ENCODE measurements at places on chromosomes 5 and 9.

- DNase-seq, result no peak
Observed at GRCh38 chr5:54186912-54187445, 123.4 kb downstream of the ARL15 start.

DNA sequence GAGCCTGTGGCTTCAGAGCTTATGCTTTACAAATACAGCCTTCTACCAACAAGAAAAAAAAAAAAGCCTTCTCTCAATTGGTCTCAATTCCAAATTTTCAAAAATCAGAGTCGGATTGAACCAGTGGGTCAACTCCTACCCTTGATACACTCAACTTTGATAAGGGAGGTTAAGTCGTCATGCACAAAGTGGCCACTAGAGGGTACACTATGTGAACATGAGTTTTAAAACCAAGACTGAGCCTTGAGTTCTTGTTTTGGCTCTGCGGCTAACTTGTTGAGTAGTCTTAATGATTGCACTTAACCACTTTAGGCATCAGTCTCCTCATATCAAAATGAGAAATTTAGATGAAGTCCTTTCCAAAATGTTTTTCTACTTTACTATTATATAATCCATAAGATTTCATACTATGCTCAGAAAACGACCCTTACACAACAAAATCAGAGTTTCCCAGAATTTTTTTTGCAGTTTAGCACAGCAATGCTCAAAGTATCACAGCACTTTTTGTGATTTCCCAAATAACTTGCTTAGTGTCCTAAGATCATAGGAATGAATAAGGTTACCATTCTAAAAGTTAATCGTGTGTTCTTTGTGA lies 92.9 kb upstream of the MTAP start:
- peak; percentile 43 for DNase-seq

DNA sequence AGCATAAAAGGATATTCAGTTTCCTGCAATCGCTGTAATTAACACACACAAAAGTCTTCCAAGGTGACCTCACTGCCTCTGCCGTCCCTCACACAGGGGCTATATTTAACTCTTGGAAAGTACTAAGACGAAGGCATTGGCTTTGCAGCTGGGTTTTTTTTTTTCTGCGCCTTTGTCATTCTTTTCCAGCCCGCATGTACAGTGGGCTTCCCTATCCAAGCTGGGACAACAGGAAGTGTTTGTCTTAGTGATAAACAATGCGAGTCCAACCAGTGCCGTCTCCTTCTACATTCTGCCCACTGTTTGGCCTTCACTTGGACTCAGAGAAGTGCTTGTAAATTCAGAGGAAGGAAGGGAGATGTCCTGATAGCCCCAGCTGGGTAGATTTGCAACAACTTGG lies 17.6 kb downstream of the AFAP1L1 start:
- DNase-seq, result no peak

DNA sequence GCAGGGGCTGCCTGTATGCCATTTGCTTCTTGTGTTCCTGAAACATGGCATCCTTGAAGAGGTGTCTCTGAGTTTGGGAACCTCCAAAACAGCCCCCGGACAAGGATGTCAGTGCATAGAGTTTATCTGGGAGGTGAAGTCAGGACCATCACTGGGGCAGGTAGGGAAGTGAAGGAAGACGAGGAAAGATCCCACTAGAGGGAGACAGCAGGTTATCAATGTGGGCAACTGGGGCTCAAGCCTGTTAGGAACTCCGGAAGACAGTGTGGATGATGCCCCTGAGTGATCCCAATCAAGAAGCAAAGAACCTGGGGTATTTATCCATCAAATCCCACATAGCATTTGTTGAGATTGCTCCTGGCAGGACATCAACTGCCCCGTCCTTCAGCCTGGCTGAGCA lies 233.1 kb downstream of the AGTPBP1 start:
- no peak for DNase-seq

GRCh38 chr9:129362287-129363000 lies 184.4 kb upstream of the IER5L start:
- DNase-seq, result no peak

DNA sequence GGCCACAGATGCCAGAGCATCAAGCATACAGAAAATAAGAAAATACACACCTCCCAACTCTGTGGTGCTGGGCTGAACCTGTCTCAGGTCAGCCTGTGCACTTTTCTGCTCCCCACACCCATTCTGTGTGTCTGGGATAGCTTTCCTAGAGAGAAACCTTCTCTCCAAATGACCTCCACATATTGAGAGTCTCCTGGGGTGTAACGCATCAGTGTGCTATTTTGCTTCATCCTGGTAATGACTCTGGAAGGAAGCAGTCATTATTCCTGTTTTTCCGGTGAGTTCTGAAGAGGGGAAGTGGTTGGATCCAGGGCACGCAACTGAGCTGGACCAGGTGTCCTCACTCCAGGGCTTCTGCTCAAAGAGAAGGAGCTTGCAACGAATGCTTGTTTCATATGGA lies 73.2 kb upstream of the SH3PXD2B start:
- DNase-seq, result no peak

- no peak for DNase-seq
Observed at GRCh38 chr5:35242702-35243258, 12.5 kb upstream of the PRLR start.

DNA sequence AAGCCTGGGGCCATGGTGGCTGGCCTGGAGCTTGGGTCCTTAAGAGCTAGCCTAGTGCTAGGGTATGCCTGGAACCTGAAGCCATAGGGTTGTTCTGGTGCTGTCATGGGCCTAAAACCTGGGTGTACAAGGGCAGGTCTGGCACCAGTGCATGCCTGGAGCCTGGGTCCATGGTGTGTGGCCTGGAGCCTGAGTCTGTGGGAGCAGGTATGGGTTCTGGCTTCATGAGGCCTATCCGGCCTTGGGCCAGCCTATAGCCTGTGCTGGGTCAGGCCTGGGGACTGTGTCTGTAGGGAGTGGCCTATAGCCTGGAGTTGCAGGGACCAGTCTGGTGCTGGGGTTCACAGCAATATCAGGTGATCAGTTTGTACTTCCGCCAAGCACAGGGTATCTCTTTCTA lies 347.2 kb upstream of the MEF2C start:
- DNase-seq, result no peak

GRCh38 chr5:35898952-35899660 lies 39.3 kb downstream of the CAPSL start:
- no peak for DNase-seq

- no peak for DNase-seq
Observed at GRCh38 chr5:31898036-31898632, 259.2 kb downstream of the PDZD2 start.

GRCh38 chr5:18465833-18466681 lies 831.8 kb downstream of the TAF11L14 start:
- DNase-seq, result no peak

DNA sequence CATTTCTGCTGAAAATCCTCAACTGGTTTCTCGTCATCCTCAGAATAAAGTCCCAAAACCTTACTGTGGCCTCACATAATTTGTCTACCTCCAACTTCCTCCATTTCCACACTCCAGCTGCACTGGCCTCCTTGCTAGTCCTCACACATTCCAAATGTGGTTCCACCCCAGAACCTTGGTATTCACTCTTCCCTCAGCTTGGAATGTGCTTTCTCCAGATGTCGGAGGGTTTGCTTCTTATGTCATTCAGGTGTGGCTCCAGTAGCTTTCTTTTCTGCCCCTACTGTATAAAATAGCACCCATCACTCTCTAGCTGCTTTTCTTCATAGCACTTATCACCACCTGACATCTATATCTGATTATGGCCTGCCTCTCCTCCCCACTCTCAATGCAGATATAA lies 102.5 kb upstream of the IFNK start:
- DNase-seq, result no peak

GRCh38 chr5:40066616-40067015 lies 613.1 kb upstream of the PTGER4 start:
- no peak for DNase-seq

DNA sequence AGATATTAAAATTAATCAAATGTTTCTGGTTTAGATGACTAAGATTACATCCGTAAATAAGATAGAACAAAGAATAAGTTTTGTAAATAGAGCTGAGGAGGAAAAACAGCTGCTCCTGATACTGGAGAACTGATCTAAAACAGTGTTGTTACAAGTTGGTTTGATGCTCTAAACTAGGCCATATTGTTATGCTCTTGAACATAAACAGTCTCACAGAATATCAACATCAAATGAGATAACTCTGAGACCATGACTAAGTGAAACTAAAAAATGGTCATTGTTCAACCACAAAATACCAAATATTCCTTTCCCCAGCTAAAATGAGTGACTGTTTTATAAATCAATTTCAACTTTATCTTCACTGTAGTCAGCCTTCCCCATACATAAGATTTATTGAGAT lies 16.5 kb upstream of the SRFBP1 start:
- DNase-seq, result no peak

- no peak for DNase-seq
Observed at GRCh38 chr9:97220894-97221477, 86.5 kb upstream of the CCDC180 start.

DNA sequence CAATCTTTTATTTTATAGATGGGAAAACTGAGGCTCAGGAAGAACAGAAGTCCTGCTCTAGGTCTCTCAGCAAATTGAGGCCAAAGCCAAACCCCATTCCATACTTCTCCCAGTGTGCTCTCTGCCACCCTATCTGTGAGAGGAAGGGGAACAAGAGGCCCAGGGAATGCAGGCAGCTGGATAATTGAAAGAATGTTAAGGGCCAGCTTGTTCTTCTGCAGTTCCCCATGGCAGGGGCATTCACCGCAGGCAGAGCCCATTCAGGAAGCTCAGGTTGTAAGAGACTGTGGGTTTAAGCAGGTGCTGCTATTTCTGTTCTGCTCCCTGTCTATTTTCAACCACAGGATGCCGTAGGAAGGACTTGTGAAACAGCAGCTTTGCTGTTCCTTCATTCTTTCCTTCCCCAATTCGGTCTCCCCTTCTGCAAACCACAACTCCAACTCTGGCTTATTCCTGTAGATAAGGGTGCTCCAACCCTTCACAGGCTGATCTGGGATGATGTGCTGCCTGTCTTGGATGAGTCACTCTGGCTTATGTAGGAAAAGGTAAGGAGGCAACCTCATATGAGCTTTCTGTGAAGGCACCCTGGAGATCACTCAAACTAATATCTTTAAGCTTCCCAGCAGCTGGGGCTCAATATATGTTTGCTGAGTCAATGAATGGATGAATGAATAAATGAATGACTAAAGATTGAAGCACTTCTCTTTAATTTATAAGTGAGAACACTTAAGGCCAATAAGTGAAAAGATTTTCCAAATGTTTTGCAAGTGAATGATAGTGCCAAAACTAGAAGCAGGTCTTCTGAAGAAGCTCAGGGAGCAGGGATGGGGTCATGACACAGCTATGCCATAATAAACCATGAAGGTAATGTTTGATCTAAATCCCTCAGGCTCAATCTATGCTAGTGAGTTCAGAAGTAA lies 377.6 kb downstream of the BRINP1 start:
- DNase-seq, result no peak

- DNase-seq, result no peak
Observed at GRCh38 chr9:15187589-15187988, 119.4 kb downstream of the TTC39B start.

GRCh38 chr5:141504216-141504615 lies 15.3 kb downstream of the PCDHGC5 start:
- DNase-seq, result no peak

DNA sequence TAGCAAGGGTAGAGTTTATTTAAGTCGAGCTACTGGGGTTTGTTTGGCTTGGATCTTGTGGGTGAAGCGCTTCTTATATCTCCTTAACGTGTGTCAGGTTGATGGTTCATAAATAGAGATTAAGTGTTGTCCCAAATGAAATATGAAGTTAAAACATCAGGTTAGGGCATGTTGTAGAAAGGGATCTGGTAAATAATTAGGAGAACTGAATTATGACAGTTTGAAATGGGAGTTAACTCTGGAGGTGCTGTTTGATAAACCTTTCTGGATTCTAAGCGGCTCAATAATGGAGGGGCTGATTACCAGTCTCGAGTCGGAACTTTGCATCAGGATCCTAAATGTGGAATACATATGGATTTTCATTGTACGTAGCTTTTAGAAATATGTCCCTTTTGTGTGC lies 717.0 kb upstream of the WWC1 start:
- no peak for DNase-seq

- no peak for DNase-seq
Observed at GRCh38 chr5:133751421-133751820, 139.1 kb upstream of the FSTL4 start.

GRCh38 chr5:128646176-128646575 lies 108.1 kb upstream of the FBN2 start:
- no peak for DNase-seq

- no peak for DNase-seq
Observed at GRCh38 chr9:82021198-82021597, 32.6 kb downstream of the SPATA31D1 start.

DNA sequence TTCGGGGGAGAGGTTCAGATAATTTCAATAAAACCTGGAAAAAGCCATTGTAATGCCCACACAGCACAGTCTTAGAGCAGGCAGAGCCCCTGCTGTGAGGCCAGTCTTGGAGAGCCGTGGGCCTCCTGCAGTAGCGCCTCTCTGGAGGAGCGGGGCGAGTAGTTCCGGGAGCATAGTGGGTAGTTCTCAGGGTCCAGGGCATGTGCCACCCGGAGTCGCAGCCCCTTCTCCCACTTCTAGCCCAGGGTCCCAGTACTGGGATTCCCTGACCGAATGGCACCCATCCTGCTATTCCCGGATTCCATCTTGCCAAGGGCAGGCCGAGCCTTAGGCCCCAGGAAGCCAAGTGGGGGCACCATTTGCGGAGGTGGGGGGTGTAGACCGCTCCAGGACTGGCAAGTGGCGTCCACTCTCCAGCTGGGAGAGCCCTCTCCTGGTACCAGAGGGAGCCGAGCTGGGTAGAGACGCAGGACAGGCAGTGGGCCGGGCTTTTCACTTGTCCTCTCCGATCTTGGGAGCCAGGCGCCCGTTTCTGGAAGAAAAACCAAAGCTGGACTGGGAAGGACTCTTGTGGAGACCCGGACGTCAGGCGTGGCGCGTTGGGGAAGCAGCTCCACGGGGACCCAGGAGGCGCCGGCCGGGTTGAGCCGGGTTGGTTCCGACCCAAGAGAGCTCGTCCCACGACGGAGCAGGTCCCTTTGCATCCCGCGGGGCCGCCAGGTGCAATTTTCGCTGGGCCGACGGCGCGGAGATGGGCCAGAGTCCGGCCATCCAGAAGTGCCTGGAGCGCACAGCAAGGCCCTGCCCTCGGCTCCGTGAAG lies 12.1 kb downstream of the PROP1 start:
- DNase-seq, result no peak

- DNase-seq, result no peak
Observed at GRCh38 chr5:149680810-149681221, 49.3 kb upstream of the PPARGC1B start.

DNA sequence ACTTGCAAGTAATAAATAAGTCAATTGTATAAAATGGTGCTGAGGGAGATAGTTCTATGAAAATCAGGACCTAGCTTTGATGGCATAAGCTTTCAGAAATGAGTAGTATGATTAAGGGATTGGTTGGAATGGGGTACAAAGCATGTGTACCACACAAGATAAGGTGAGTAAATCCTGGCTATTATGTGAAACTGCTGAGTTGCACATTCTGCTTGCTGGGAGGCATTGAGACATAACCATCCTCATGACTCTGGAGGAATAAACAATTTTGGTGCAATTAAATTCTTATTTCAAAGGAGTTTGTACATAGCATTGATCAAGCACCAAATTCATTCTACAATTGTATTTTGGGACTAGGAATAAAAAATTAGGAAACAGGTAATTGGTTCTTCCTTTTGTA lies 755.2 kb upstream of the ACO1 start:
- DNase-seq, result no peak

All from activated T-cell treated with anti-CD3 and anti-CD28 coated beads, Interleukin-2, amount 50 U/mL, for 24 hours (primary cell).